ENCODE measurements at places on chromosomes 5 and 9. TPM values are rescaled to one million over a fixed set of nuclear protein-coding genes. Genes with fewer than 3 reads are reported as not detected.

The QRFP gene
- not detected for total RNA-seq

The ARHGEF37 gene
- total RNA-seq: 11.4 TPM

The AK3 gene
- total RNA-seq: 72.9 TPM

The LHX3 gene
- not detected for total RNA-seq

The PCDHB4 gene
- total RNA-seq: 2.8 TPM

The OMD gene
- total RNA-seq: 200 TPM

The NMUR2 gene
- not detected for total RNA-seq

The OCLN gene
- 8.5 TPM for total RNA-seq

The RNF20 gene
- 31.0 TPM for total RNA-seq

DNA sequence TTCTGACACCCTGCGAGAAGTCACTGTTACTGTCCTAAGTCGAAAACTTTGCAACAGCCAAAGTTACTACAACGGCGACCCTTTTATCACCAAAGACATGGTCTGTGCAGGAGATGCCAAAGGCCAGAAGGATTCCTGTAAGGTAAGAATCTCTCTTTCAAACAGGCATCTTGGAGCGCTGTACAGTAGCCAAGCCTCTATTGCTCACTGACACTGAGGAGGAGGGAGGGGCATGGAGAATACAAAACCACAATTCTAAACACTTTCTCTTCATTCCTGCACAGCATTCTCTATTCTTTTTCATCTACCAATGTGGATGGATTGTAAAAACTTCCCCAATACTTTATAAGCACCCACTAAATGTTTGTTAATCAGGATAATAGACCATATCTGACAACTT lies 7.4 kb downstream of the GZMK start:
- H3K4me3 ChIP-seq: no peak overlapping the region
- DNase-seq: no peak
- no peak overlapping the region for H3K27ac ChIP-seq

DNA sequence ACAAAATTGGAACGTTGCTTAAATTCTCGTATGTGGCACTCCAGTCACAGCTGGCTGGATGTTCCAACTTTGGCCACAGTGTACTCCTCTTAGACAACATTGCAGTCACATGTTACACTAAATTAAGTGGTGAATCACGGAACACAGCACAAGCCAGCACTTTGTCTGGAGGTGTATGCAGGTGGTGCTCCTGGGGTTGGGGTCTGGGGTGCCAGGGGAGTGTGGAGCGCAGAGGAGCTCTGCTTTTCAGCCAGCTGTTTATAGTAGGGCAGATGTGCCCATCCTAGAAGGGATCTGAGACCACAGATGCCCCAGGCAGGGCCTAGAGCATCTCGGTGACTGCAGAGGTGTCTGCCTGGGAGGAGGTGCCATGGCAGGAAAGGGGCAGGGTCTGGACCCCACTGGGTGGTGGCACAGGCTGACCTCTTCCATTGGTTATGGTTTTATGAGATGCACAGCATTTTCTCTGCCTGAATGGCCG lies 82.6 kb downstream of the WNK2 start:
- no peaks in the 10 kb centered on the region for H3K36me3 ChIP-seq
- no peak overlapping the region for H3K4me3 ChIP-seq
- H3K27me3 ChIP-seq: no peaks in the 10 kb centered on the region
- no peak for DNase-seq
- H3K27ac ChIP-seq: no peak overlapping the region
- no peaks in the 10 kb centered on the region for H3K4me1 ChIP-seq

DNA sequence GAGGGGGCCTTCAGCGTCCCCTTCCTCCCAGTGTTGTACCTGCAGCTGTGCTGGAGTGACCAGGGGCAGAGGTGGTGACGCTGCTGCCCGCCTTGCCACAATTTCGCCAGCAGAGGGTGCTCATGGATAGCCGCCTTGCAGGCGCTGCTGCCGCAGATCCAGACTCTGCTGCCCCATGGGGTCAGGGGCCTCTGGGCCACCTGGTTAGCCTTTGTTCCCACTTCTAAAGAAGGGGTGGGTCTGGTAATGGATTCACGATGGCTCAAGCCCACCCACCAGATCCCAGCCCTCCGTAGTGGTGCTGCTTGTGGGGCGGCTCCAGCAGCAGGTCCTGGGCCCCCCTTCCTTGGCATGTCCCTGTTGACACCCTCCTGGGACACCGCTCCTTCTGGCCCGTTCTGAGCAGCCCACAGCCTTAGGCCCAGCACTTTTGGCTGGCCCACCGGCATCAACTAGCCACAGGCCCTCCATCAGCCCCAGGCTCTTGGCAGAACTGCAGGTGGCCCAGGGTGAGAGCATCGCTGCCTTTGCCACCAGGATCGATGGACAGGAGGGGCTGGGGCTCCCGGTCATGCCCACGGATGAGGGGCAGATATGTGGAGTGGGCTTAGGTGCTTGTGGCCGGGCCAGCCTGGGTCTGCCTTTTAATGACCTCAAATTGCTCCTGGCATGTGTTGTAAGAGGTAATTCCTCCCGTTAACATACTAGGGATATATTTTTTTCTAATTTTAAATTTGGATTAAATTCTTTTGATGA lies 57.2 kb downstream of the COL5A1 start:
- peaks cover 15% of the 10 kb centered on the region for H3K36me3 ChIP-seq
- no peaks in the 10 kb centered on the region for H3K27me3 ChIP-seq
- H3K27ac ChIP-seq: no peak overlapping the region
- H3K4me3 ChIP-seq: no peak overlapping the region

DNA sequence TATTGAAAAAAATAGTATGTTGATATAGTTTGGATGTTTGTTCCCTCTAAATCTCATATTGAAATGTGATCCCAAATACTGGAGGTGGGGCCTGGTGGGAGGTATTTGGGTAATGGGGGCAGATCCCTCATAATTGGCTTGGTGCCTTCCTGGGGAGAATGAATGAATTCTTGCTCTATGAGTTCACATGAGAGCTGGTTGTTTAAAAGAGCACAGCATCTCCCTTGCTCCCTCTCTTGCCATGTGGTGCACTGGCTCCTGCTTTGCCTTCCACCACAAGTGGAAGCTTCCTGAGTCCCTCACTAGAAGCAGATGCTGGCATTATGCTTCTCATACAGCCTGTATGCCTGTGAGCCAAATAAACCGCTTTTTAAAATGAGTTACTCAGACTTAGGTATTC lies 154.8 kb downstream of the ADAMTS6 start:
- H3K4me3 ChIP-seq: no peak overlapping the region
- H3K36me3 ChIP-seq: no peaks in the 10 kb centered on the region
- no peaks in the 10 kb centered on the region for H3K27me3 ChIP-seq
- no peak for DNase-seq
- H3K4me1 ChIP-seq: peaks cover 8% of the 10 kb centered on the region
- H3K27ac ChIP-seq: no peak overlapping the region

GRCh38 chr5:138989720-138990119 lies 114.6 kb upstream of the LRRTM2 start:
- no peak overlapping the region for H3K27ac ChIP-seq
- H3K36me3 ChIP-seq: no peaks in the 10 kb centered on the region
- no peak for DNase-seq
- no peaks in the 10 kb centered on the region for H3K27me3 ChIP-seq

DNA sequence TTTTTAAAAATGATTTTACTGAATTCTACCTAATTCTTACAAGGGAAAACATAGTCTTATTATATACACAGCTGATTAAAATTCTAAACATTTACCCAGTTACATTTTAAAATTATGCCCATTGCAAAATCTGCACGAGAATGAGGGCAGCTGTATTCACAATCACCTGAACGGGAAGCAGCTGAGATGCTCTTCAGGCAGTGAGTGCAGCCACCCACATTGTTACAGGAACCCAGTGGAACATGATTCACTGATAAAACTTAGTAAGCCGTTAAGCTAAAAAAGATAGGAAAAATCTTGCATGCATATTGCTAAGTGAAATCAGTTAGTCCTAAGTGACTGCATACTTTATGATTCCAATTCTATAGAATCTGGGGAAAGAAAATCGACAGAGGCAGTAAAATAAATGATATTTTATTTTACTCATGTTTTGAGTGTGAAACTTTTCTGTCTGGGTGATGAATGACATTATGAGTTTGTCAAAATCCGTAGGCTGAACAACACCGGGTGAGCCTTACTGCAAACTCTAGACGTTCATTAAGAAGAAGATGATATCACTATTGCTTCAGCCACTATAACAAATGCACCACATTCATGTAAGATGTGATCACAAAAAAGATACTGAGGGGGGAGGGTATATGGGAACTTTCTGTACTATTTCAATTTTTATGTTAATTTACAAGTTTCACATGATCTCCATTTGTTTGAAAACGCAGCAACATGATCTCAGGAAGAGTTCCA lies 39.1 kb upstream of the FLT4 start:
- H3K36me3 ChIP-seq: no peaks in the 10 kb centered on the region
- H3K27me3 ChIP-seq: no peaks in the 10 kb centered on the region
- no peak overlapping the region for H3K27ac ChIP-seq
- H3K4me1 ChIP-seq: no peaks in the 10 kb centered on the region

DNA sequence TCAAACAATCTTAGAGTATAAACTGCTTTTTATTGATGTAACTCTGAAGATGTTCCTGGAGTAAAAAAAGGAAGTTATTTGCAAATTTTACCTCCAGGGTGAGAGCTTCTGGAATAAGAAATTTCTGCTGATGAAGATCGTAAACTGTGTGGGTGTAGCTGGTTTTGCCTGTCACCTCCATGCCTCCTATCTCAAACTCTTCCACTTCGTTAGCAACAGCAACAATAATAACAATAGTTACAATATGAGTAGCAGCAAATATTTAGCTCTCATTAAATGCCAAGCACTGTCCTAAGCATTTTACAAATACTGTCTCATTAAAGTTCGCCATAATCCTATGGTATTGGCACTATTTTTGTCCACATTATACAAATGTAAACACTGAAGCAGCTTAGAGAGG lies 57.9 kb downstream of the GCNT1 start:
- no peaks in the 10 kb centered on the region for H3K27me3 ChIP-seq
- no peak for DNase-seq
- H3K27ac ChIP-seq: no peak overlapping the region
- no peaks in the 10 kb centered on the region for H3K36me3 ChIP-seq
- H3K4me3 ChIP-seq: no peak overlapping the region

DNA sequence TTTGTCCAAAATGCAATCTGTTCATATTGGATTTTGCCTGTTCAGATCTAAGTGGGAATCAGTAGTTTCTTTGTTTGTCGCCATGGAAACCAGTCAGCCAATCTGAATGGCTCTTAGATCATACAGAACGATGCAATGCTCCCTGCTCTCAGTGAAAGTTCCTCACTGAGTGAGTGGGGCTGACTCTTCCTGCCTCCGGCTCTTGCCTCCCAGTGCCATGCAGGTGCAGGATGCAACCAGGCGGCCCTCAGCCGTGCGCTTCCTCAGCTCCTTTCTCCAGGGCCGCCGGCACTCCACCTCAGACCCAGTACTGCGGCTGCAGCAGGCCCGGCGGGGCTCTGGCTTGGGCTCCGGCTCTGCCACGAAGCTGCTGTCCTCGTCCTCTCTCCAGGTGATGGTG lies at the start of gene PTPDC1:
Gene PTPDC1 (plus strand): TSS at position 151 of the 400 bp plus-strand sequence. CDS start 67 bp downstream, at position 218.
- no peak within 1 kb of the TSS for H3K27ac ChIP-seq
- H3K36me3 ChIP-seq: no peaks in the 10 kb centered on the region
- no peak within 1 kb of the TSS for H3K4me3 ChIP-seq
- no peaks in the 10 kb centered on the region for H3K4me1 ChIP-seq
- no peaks in the 10 kb centered on the region for H3K27me3 ChIP-seq
- DNase-seq: no peak

Data from thoracic aorta (tissue), 2 donors.